ENCODE measurements at places on chromosomes 12 and 14.
A peak's percentile ranks its signal among the peaks of the same experiment; 100 is the strongest.

- no peak for DNase-seq
Observed at GRCh38 chr12:82740129-82741000, 53.7 kb downstream of the TMTC2 start.

DNA sequence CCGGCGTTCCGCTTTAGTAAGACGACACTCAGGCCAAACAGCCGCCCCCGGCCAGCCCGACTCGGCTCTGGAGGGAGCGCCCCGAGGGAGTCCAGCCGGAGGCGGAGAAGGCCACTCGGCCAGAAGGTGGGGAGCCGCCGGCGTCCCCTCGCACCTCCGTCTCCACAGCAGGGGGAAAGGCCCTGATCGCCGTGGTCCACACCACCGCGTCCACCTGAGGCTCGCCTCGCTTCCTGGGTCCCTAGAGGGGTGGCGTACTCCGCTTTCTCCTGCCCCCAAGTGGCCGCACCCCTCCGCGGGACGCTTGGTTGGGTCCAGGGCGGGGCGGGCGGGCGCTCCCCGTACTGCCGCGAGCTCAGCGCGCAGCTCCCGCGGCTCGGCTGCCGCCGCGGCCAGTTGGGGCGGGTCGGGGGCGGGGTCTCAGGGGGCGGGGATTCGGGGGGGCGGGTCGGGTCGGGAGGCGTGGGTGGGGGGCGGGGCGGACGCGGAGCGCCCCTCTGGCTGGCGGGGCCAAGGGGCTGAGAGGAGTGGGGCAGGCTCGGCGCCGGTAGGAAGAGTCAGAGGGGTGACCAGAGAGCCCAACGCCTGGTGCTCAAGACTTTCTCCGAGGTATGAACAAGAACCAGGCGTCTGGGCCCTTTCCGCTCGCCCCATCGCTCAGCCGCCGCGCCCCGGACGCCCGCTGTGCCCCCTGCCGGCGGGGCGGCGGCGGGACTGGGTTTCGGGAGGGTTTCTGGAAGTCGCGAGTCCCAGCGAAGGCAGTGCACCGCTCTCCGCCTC lies at the start of gene FRMD6:
FRMD6 (plus strand) TSS at position 523 of the 780 bp plus-strand sequence. CDS start 37,927 bp downstream, outside the sequence.
- no peak for DNase-seq

- DNase-seq: no peak
Observed at GRCh38 chr12:53751336-53752191, at the start of gene CISTR. Gene CISTR (minus strand): TSS chr12:53751979.

DNA sequence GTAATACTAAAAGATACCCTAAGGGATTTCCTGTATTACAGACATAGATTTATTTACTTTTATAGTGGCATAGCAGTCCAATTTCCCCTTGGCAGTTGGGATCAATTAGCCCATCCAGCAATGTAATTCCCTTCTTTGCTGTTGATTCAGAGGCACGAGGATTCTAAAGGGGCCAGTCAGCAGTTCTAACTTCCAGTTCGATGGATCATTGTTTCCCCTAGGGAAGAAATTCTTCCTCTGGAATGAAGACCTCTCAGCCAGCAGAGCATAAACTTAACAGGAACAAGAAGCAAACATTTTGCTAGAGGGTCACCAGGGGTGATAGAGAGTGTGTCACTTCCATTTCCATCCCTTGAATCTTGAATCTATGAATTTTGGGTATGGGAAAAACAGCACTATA lies 395.7 kb upstream of the NOVA1 start:
- DNase-seq: no peak

DNA sequence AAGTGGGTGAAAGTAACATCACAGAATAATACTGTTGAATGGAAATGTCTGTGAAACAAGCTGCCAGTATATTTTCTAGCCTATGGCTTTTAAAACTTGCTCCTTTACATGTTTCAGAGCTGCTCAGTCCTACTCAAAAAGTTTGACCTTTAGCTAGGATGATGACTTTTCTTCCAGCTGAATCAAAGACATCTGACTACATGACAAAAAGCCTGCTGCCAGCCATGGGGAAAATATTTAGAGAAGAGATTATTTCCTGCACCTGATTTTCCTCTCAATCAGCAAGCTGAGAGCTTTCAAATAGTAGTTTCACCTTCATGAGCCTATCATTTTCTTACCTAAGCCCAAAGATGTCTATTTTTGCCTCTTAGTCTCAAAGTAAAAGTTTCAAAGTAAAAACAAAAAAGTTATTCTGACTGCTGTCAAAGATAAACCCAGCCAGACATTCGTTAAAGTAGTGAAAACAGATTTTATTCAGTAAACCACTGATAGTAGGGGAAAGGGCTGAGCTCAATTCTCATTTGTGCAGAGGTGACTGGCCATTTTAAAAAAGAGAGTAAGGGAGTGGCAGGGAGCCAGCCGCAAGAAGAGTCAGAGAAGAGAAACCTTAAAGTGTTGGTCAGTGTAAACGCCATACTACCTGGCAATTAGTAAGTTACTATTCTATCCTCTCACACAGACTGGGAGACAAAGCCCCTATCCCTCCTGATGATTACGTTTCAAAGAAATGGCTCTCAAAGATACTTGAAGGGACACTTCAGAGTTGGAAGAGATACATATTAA lies 2.2 kb downstream of the ATP6V1D start:
- DNase-seq: no peak

- no peak for DNase-seq
Observed at GRCh38 chr12:18402872-18403611, 141.7 kb downstream of the PIK3C2G start.

DNA sequence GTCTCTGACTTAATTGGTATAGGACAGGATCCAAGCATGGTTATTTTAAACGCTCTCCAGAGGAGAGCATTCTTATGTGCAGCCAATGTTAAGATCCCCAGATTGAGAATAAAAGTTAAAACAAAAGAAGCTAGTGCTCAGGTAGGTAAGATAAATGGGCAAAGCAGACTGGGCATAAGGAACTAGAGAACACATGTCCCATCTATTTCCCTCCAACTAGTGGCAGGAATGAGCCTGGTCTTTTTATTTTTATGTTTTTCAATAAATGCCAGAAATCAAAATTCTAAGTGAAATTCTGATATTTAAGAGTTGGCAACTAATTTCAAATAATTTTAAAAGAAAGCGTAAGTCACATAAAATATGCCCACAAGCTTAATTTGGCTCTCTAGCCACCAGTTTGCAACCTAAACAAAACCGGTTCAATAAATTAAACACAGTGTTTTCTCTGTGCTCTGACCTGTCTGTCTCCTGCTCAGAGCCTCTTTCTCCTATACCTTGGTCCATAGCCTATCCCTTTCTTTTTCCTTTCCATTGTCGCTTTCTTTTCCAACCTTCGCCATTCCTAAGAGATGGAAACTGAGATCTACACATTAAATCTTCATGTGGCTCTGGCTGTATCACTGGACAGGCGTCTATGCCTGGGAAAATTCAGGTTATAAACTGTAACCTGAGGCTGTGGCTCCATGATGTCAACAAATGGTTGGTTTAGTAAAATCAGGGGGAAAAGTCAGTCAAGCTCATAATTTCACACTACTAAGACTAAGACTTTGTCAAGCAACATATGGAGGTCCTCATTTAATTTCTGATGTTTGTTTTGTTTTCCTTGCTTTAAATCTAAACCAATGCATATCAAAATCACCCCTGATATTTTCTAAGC lies 5.5 kb downstream of the SLC38A1 start:
- no peak for DNase-seq

- no peak for DNase-seq
Observed at GRCh38 chr14:37864861-37865718, 269.7 kb downstream of the TTC6 start.

DNA sequence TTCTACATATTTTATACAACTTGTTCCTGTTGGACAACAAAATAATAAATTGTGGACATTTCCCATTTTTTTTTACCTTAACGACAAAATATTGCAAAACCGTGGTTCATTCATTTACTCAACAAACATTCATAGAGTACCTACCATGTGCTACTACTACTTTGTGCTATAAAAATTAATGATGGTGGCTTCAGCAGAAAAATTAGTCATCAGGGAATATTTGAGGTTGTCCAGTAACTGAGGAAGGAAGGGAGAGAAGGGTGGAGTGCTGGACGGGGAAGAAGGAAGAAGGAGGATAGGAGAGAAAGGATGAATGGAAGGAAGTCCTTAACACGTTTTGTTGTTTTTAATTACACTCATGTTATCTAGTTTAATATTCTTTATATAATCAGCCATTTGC lies 53.7 kb downstream of the PPFIBP1 start:
- DNase-seq: no peak

DNA sequence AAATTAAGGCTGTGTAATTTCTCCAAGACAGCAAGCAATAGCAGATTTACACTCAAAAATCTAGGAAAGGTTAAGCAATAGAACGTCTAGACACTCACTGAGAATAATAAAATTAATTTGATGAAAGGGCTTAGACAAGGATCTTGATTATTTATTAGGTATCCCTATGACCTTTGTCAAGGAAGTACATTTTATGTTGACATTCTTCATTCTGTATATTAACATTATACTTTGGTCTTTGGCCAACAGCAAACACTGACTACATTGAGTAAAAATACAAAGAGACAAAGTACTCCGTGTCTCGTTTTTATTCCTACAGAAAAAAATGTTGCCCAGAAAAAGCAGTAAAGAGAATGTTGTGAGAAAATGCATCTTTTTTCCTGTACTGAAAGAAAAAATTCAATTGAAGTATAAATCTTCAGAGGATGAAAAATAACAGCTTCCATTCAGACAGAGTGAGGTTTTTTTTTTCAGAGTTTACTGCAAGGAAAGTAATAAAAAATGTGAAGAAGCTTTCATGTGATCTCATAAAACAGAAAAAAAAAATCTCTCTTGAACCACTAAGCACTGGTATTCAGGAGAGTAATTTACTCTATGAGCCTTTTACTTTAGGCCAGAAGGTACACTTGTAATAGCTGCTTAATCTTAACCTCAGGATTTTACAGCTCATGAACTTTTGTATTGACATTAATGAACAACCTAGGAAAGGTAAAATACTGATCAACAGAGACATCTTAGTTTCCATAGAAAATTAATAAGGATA lies 605.0 kb downstream of the FSCB start:
- no peak for DNase-seq

GRCh38 chr14:68787092-68787992 lies 5.5 kb downstream of the ZFP36L1 start:
- no peak for DNase-seq

GRCh38 chr14:85520581-85520980 lies 9.4 kb upstream of the FLRT2 start:
- DNase-seq: no peak

GRCh38 chr12:49661746-49662145 lies 38.4 kb downstream of the PRPF40B start:
- no peak for DNase-seq

- no peak for DNase-seq
Observed at GRCh38 chr12:12138203-12139154, 67.7 kb downstream of the BCL2L14 start.

DNA sequence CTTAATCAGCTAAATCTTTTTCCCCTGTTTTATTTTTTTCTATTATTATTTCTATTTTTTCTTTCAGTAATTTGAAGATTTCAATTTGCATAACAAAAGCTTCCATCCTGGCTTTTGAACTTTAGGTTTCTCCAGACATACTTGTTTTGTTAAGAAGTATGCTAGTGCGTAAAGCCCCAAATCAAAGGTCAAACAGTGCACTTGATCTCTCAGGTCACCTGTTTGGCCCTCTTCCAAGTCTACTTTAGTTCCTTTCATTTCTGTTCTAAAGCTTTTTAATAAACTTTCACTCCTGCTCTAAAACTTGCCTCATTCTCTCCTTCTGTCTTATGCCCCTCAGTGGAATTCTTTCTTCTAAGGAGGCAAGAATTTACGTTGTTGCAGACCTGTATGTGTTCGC lies 54.6 kb upstream of the ATXN7L3B start:
- DNase-seq: no peak

DNA sequence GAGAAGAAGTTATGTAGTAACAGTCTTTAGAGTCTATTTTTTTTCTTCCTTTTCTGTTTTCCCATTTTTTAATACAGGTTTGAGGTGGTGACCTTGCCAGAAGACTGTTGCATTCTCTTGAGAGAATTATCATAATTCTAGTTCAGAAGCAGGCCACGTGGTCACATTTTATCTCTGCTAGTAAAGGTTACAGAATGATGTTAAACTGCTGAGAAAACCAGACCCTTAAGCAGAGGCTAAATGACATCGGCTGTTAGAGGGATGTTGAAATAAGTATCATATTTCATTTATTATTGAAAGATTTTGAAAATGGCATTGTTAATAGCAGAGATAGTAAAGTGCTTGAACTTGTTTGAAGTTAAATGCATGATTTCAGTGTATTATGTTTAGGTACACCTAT lies 49.2 kb downstream of the BRMS1L start:
- no peak for DNase-seq

GRCh38 chr14:91947475-91948184 lies at the start of gene FBLN5:
Gene FBLN5 (minus strand): TSS chr14:91947694. CDS start chr14:91947229, 465 bp downstream.
- DNase-seq: no peak

DNA sequence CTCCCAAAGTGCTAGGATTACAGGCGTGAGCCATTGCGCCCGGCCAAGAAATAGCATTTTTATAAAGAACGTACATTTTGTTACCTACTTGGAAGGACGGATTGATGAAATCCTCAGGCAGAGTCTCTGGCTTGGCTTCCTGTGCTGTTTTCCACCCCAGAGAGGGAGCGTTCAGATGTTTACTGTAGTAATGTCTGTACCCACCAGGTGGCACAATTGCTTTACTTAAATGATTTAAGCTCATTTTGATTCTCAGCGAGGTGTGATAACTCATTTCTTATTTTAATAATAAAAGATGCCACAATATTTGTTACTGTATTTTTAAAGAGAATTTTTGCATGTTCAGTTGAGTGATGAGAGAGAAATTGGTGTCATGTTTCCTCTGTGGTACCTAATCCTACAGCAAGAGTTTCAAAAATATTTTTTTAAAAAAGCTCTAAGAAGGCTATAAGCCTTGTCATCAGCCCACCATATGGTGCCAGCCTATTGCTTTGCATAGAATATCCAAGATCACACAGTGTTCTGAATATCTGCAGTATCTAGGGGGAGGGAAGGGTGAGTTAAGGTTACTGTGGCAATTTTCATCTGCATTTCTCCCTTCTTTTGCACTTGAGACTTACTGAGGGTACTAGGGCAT lies 82.6 kb upstream of the TRAF3 start:
- DNase-seq: peak; percentile 87

DNA sequence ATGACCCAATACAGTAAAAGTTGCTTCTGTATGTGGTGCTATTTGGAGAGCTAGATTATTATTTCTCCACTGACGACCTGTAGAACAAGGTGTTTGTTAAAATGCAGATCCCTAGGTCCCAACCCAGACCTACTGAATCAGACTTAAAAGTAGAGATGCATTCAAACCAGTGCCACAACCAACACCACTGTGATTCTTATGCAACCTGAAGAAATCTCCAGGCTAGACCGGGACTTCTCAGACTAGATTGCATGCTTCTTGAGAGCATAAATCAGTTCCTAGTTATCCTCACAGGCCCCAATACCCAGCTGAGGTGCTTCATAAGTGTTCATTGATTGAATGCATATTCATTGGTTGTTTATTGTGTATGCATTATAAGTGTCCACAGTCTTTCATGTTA lies 78.2 kb downstream of the SPTSSA start:
- DNase-seq: no peak

GRCh38 chr12:59486827-59487226 lies 109.0 kb upstream of the SLC16A7 start:
- no peak for DNase-seq

DNA sequence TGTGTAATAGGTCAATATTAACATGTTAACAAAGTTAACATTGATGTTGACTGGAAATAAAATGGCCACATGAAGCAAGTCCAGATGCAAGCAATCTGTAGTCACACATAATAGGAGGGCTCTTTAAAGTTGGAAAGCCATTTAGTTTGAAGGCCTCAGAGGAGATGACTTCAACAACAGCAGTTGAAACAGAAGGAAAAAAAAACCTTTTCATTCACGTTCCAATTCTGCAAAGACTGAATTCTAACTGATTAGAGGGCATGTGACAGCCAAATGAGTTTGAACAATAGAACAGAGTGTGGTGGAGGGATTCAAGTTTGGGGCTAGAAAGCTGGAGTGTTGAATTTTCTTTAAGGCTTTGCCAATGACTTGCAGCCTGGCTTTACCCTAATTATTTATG lies 41.5 kb upstream of the DAAM1 start:
- DNase-seq: no peak
